ENCODE measurements at places on chromosomes 1 and 21. TPM values are rescaled to one million over a fixed set of nuclear protein-coding genes. Genes with fewer than 3 reads are reported as not detected.

LAPTM5 gene
- polyA plus RNA-seq: 28.7 TPM

TTC39A gene
- 9.6 TPM for polyA plus RNA-seq

NUAK2 gene
- 6.0 TPM for polyA plus RNA-seq

TTC34 gene
- polyA plus RNA-seq: 0.67 TPM

CA6 gene
- polyA plus RNA-seq: 0.10 TPM

KRTAP10-3 gene
- polyA plus RNA-seq: not detected

PDC gene
- polyA plus RNA-seq: 0.38 TPM

CYP2J2 gene
- polyA plus RNA-seq: 2.6 TPM

LAD1 gene
- 11.2 TPM for polyA plus RNA-seq

DNA sequence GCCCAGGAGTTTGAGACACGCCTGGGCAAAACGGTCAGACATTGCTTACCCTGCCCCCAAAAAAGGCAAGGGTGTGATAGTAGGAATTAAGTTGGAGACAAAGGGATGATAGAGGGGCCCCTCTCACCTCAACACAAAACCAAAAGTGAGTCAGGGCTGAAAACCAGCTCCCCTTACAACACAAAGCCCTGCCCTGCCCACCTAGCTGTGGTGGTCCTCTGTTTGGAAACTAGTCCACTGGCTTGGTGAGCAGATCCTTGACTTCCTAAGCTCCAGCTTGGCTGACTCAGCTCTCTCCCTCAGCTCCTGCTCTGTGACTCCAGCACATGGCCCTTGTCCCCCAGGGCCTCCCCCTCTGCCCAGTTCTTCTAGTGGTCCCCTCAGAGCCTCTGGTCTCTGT, 603.8 kb downstream of the PTPRC start:
- DNase-seq: no peak

GRCh38 chr21:22855581-22855980, 1857.4 kb downstream of the NCAM2 start:
- no peak for DNase-seq

DNA sequence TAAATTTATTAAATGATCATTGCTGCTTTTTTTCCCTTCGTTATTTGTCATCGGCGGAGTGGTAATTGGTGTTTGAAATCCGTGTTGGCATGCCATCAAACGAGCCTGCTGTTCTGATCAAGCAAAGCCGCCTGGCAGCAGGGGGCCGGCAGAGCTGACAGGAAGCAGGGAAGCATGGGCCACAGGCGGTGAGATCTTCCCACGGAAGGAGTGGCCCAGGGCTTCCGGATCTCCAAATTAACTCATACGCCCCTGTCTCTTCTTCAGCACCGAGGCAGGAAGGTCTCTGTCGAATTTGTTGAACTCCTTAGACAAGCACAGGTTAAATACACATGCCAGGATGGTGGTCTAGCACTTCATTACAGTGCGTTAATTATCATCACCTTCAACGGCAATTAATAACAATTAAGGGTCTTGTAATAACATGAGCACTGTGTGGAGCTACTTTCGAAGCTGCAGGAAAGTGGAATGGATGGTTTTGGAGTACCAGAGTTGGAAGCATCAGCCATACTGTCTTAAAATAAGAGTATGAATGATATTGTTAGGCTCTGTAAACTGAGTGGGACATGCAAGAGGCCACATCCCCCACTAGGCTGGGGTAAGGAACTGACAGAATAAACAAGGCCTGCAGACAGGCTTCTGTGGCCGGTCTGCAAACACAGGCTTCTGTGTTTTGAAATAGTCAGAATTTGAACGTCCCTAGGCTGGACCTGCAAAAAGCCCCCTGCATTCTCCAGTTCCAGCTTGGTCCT, 199.4 kb upstream of the DAB1 start:
- DNase-seq: peak; percentile 36

- no peak for DNase-seq
Measured at GRCh38 chr1:152344438-152344837, 15.4 kb downstream of the FLG2 start.

GRCh38 chr1:11671544-11672286, 7.7 kb downstream of the FBXO6 start:
- DNase-seq: no peak

DNA sequence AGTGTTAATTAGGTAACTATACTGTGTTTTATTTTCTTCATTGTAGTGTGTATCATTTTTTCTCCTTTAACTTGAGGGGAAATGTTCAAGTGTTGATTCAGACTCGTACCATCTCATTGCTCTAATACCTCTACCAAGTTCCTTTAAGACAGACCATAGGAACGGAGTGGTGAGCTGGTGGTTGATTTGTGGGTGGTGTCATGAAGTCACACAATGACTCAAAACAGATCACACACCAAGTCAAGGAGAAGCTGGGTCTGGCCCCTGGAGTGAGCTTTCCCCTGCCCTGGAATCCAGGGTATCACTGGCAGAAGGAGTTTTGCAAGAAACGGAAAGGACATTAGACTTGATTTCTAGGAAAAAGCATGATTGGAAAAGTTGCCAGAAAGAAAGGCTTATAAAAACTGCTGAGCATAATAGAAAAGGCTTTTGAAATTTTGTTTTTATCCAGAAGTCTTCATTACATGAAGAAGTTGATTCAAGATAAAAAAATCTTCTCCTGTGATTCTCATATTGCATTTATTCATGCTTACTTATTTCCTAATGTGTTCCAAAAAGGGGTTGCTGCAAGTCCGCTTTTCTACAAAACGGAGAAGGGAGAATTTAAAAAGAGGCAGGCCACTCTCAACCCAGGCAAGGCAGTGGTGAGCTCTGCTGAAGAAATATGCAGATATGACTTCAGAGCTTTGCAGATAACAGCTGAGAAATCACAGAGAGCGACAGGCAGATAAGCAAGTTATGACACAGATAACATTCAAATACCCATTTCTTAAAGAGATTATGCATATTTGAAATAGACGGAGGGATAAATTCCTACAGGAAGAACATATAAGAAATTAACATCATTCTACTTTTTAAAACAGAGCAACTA, 79.7 kb downstream of the TBX19 start:
- DNase-seq: peak; percentile 35

DNA sequence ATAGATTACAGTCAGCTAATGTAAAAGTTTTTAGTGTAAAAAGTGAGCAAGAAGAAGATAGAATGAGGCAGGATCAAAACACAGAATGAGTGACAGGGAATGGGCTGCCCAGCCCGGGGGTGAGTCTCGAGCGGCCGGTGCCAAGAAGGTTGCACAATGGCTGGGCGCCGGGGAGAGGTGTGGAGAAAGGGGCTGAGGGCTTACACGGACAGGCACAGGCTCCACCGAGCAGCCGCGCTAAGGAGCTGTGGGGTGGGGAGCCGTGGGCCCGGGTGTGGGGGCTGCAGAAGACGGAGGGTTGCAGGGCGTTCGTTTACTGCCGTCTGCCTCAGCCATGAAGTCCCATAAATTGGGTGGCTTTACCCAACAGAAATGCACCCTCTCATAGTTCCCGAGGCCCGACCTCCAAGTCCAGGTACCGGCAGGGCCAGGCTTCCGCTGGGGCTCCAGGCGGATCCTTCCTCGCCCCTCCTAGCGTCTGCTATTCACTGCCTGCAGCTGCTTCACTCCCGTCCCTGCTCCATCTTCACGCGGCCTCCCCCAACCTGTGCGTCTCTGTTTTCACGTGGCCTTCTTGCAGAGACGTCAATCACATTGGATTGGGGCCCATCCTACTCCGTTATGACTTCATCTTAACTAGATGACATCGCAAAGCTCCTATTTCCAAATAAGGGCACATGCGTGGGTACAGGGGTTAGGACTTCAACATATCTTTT, 277.2 kb downstream of the CAMTA1 start:
- DNase-seq: no peak

- peak; percentile 16 for DNase-seq
Measured at GRCh38 chr1:113390871-113391648, 745 bp downstream of the MAGI3 start.

DNA sequence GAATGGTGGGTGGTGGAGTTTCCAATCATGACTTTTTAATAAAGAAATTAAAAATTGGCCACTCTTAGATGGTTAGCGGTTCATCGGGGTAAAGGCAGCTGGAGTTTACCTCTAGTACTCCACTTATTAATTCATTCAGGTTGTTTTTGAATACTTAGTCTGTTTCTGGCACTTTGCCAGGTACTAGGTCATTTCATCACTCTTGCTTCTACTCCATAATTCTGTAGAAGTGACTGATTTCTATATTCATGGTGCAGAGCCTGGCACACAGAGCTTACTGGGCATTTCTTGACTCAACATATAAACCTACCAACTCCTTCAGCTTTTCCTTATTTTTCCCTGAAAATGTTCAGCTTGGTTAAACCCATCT, 31.5 kb downstream of the FOXD2 start:
- no peak for DNase-seq

- DNase-seq: no peak
Measured at GRCh38 chr1:172928412-172928811, 122.3 kb downstream of the TNFSF18 start.

GRCh38 chr1:39258146-39258924, 53.8 kb downstream of the MACF1 start:
- peak; percentile 20 for DNase-seq

- DNase-seq: peak; percentile 73
Measured at GRCh38 chr1:155166471-155167165, 6.5 kb downstream of the KRTCAP2 start.

DNA sequence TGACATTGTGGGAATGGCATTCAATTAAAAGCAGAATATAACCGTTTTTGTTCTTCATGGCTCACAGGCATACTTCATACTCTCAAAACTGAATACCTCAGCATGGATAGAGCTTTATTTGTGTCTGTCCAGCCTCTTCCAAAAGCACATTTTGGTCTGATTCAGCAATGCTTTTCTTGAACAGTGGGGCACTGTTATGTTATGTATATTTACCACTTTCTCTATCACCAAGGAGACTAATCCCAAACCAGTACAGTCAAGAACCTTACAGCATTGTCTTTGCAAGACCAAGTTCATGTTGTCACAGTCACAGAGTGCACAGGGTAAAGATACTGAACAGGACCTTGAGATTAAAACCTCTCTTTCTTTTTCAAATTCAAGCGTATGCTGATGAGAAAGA, 582.8 kb downstream of the PTBP2 start:
- no peak for DNase-seq

DNA sequence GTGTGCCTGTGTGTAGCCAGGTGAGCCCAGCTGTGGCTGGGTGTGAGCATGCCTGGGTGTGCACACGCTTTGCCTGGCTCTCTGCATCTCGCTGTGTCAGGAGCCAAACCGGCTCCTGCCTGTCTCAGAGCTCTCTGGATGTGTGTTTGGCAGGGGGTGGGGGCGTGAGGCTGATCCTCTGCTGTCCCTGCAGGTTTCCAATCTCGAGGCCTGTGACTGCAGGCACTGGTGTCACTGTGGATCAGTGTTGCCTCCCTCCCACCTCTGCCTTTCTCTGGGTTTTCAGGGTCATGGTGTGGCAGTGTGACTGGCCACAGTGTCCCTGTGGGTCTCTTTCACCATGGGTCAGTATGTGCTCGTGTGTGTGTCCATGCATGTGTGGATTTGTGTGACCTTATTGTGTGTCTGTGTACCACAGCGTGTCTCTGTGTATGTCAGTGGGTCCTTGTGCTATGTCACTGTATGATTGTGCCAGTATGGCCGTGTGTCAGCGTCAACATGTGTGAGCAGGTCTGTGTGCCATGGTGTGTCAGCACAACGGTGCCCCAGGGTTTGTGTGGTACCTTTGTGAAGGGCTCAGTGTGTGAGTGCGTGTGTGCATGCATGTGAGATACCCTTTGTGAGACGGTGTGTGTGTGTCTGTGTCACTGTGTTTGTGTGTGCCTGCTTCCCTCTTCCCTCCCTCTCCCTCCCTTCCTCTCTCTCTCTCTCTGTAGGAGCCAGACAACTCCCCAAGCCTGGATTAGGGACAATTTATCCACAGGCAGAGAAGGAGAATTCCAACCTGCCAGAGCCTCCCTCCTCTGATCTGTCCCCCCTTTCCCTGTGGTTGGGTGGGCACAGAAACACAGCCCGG, 43.4 kb downstream of the AHDC1 start:
- no peak for DNase-seq

- DNase-seq: no peak
Measured at GRCh38 chr21:28624626-28625025, 368.1 kb downstream of the LTN1 start.

- DNase-seq: no peak
Measured at GRCh38 chr1:106768077-106768476, 288.4 kb upstream of the PRMT6 start.

DNA sequence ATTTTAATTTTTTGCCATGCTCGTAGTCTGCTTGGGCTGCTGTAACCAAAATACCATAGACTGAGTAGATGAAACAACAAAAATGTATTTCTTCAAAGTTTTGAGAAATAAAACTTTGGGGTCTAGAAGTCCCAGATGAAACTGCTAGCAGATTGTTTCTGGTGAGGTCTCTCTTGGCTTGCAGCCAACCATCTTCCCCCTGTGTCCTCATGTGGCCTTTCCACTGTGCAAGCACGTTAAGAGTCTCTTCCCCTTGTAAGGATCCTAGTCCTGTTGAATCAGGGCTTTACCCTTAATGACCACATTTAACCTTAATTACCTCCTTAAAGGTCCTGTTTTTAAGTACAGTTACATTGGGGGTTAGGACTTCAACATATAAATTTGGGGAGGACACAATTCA, 86.6 kb downstream of the PTBP2 start:
- no peak for DNase-seq

DNA sequence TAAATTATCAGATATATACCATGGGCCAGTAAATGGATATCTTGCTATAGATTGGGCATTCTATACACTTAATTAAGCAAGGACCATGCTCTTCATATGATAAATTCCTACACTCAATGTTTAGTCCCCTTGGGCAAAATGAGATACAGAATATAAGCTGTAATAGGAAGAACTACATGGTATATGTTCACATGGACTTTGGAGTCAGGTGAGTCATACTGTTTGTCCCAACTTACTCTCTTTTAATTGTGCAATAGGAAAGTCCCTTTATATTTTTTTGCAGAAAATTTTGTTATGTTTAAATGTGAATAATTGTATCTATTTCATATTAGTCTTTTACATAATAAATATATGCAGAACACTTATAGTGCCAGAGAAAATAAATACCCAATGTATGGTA, 820.2 kb upstream of the ADAMTS5 start:
- DNase-seq: no peak

GRCh38 chr1:160949881-160950280, 4.7 kb downstream of the ITLN2 start:
- DNase-seq: no peak

GRCh38 chr1:64855557-64855956, 110.7 kb downstream of the RAVER2 start:
- DNase-seq: no peak

- DNase-seq: no peak
Measured at GRCh38 chr21:33299181-33299752, 25.5 kb upstream of the IFNAR1 start.

Data from right lung (tissue), 10 donors.